ENCODE measurements at places on chromosomes 6 and 20. TPM values are rescaled to one million over a fixed set of nuclear protein-coding genes. Genes with fewer than 3 reads are reported as not detected.

The TUBB2A gene
- 106 TPM for total RNA-seq

The SOX18 gene
- 0.19 TPM for total RNA-seq

The SLA2 gene
- under 0.01 TPM for total RNA-seq

The TAGAP gene
- total RNA-seq, result not detected

The THBS2 gene
- total RNA-seq, result 629 TPM

The THBD gene
- total RNA-seq, result 18.0 TPM

All from regular cardiac myocyte (primary cell).